SHP77 treated with DMSO at 0.1 percent for 48 hours (cell line): ENCODE measurements at places on chromosomes 11 and 22.

DNA sequence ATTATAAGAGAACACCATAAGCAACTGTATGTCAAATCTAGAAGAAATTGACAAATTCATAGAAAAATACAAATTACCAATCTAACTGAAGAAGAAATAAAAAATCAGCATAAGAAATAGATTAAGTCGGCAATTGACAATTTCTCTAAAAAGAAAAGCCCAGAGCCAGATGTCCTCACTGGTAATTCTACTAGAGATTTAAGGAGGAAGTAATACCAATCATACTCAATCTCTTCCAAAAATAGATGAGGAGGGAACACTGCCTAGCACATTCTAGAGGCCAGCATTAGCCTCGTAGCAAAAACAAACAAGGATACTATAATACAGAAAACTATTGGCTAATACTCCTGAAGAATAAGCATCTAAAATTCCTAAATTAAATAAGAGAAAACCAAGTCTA lies 40.4 kb upstream of the IGLL5 start:
- DNase-seq: no peak

GRCh38 chr22:18121954-18122554 lies 11.4 kb downstream of the TUBA8 start:
- DNase-seq: no peak

GRCh38 chr11:20117291-20117690 lies 43.0 kb downstream of the DBX1 start:
- DNase-seq: no peak

GRCh38 chr11:128716661-128717210 lies 22.9 kb downstream of the FLI1 start:
- no peak for DNase-seq

DNA sequence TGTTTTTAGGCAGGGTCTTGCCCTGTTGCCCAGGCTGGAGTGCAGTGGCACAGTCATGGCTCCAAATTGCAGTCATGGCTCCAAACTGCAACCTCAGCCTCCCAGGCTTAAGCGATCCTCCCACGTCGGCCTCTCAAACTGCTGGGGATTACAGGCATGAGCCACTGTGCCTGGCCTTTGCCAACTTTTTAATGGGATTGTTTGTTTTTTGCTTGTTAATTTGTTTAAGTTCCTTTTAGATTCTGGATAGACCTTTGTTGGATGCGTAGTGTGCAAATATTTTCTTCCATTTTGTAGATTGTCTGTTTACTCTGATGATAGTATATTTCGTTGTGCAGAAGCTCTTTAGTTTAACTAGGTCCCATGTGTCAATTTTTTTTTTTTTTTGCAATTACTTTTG lies 10.0 kb upstream of the SCGB1D1 start:
- DNase-seq: no peak
